Fibroblast of skin of abdomen (primary cell): ENCODE measurements at places on chromosomes 2 and 18.
A peak's percentile ranks its signal among the peaks of the same experiment; 100 is the strongest.

GRCh38 chr2:128562471-128563347 is 244.0 kb upstream of the HS6ST1 start:
- DNase-seq, result peak; percentile 57

DNA sequence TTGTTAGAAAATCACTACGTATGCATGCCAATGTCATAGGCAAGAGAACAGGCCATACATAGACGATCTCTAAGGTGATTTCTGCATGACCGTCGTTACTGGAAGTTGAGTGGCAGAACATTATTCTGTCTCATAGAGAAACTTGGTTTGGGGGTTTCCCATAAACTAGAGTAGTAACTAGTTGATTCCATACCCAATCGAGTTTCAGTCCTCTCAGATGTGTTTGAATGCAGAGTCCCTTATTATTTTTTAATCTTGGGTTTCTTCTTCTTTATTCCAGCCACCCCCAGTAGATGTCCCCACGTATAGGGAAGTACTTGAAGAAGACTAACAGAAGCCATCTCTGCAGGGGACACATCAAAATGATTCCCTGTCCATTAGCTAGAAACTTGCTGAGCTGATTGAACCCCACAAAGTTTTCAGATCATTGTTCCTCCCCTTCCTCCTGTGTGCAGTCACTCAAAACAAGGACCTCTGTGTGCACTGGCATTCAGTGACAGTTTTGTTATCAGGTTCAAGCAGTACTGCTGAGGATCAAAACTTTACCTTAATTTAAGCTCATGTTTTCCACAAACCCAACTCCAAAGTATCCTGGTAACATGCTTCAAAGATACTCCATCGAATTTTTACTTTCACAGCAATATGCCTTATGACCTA is 68.4 kb upstream of the CDCA7 start:
- DNase-seq, result no peak

- no peak for DNase-seq
Observed at GRCh38 chr2:224915136-224915535, 127.1 kb downstream of the DOCK10 start.

DNA sequence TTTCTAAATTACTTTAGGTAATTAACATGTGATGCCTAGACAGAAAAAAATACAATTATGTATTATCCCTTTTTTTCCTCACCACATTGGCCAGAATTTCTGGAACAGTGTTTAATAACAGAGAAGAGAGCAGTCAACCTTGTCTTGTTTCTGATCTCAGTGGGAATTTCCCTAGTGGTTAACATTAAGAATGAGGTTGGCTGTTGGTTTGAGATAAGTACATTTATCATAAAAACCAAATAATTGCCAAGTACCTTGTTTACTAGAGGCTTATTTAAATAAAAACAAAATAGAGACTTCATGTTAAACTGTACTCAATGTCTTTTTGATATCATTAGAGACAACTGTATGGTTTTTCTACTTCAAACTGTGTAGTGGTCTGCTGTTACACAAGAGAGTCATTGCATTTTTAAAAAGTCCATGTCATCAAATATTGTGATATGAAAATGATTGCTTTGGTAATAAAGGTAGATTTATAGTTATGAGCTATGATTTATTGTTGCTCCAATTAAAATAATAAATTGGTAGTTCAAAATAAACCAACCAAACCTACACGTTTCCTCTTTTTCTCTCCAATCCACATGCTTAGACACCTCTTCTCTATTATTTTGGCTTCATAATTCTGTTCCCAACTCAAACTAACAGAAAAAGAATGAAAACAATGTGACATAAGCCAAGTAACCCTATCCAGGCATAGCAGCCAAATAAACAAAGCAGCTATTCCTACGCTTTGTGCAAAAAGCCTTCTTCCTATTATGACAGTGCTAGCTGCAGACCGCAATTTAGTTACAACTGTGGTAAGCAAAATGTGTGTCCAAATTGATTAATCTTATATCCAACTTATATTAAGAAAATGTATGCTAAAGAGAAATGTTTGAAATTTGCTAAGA is 20.9 kb upstream of the TANK start:
- no peak for DNase-seq

- DNase-seq, result peak; percentile 80
Observed at GRCh38 chr18:56245866-56246580, 392.4 kb downstream of the TXNL1 start.

DNA sequence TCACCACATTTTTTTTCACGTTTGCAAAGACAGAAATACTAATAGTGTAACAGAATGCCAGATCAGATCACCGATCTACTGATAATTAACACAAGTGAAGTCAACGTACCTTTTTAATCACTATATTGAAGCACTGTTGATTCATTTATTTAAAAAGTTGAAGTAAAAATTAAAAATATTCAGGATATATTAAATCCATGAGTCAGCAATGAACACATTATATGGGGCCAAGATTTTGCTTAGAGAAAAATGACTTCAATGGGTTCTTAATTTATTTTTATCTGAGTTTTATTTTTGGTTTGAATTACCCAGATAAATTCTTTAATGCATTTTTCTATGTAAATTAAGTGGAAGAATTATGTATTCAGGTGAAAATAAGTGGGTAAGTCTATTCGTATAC is 14.2 kb downstream of the SPHKAP start:
- no peak for DNase-seq

DNA sequence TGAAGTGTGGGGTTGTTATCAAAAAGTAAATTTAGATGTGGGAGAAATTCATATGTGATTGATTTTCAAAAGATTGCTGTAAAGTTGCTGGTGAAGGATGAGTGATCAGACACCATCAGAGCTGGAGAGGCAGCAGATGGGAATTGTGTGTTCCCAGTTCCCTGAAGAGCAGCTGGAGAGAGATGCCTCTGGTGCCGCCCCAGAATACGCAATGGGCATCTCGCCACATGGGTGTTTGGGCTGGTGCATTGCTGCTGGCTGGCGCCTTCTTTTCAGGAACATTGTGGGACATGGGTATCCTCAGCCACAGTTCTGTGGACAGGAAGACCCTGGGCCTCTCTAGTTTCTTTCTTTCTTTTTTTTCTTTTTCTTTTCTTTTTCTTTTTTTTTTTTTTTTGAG is 11.9 kb downstream of the ATG4B start:
- no peak for DNase-seq

GRCh38 chr2:232137356-232138147 is 176.0 kb downstream of the DIS3L2 start:
- no peak for DNase-seq

- peak; percentile 26 for DNase-seq
Observed at GRCh38 chr2:26325851-26326250, 20.1 kb upstream of the SELENOI start.

DNA sequence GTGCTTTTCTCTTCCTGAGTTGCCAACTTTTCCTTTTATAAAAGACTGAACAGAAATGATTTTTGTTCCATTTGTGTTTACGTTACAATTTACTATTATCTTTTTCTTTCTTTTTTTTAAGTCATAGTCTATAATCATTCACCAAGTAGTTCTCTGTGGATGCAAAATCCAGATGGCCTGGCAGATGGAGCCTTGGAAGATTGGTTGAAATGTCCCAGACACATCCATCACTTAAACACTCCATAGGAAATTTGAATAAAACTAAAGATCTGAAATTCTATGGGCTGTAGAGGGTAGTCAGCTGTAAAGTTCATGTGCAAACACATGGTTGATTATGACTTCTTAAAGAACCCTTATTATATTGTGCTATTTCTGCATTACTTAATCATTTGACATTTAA is 164.8 kb upstream of the DOCK10 start:
- DNase-seq, result no peak

- no peak for DNase-seq
Observed at GRCh38 chr2:15145046-15145817, 415.9 kb downstream of the NBAS start.

GRCh38 chr2:39256040-39256439 is 12.3 kb upstream of the CDKL4 start:
- no peak for DNase-seq

DNA sequence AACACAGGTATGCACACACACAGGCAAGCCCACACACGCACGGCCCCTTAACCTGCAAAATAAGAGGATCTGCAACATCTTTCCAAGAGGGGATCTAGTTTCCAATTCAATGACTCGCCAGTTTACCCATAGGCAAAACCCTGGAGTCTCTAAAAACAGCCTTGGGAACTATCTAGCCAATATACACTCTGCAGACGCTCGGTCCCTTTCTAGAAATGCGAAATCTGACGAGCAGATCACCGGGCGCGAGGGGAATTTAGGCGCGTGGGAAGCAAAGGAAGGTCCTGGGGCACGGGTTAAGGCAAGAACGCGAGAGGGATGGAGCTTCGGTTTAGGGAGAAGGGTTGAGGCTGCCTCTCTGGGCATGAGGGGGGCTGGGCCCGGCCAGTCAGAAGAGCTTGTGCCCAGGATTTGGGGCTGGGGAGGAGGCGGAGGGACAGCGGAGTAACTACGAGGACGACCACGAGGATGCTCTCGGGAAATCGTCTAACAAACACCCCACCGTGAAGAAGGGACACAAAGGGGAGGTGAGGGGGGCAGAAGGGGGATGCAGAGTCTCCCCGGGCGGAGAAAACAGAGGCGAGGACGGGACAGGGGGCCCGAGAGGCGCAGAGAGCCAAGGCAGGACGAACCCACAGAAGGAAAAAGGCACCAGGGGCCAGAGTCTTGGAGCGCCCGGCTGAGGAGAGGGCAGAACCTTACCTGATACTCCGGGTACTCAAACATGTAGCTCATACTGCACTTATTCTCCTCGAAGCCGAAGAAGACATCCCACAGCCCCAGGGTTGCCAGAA is 542 bp downstream of the PGAP1 start:
- DNase-seq, result peak; percentile 16

GRCh38 chr2:215881582-215881981 is 131.8 kb downstream of the MREG start:
- DNase-seq, result peak; percentile 56

DNA sequence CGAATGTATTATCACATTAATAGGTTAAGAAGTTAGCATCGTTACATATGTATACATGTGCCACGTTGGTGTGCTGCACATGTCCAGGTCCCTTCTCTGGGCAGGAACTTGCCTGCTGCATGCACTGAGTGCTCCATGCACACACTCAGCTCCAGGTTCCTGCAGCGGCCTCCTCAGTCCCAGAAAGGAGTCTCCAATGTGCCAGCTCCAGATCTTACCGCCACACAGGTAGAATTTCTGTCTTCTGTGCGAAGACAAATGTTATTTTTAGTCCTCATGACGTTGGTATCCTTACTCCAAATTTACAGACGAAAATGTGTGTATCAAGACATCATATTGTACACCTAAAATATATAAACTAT is 127.1 kb downstream of the GALR1 start:
- DNase-seq, result no peak

DNA sequence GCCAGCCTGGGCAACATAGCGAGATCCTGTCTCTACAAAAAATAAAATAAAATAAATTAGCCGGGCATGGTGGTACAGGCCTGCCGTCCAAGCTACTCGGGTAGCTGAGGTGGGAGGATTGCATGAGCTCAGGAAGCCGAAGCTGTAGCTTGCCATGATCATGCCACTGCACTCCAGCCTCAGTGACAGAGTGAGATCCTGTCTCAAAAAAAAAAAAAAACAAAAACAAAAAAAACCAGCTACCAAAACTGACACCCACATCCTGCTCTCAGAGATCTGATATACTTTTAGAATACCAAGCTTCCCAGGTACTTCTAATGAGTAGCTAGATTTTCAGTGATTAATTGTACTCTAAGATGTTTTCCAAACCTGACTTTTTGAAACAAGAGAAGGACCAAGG is 74.0 kb downstream of the TTC27 start:
- no peak for DNase-seq

GRCh38 chr2:101012706-101013181 is 10.7 kb downstream of the RPL31 start:
- peak; percentile 38 for DNase-seq

DNA sequence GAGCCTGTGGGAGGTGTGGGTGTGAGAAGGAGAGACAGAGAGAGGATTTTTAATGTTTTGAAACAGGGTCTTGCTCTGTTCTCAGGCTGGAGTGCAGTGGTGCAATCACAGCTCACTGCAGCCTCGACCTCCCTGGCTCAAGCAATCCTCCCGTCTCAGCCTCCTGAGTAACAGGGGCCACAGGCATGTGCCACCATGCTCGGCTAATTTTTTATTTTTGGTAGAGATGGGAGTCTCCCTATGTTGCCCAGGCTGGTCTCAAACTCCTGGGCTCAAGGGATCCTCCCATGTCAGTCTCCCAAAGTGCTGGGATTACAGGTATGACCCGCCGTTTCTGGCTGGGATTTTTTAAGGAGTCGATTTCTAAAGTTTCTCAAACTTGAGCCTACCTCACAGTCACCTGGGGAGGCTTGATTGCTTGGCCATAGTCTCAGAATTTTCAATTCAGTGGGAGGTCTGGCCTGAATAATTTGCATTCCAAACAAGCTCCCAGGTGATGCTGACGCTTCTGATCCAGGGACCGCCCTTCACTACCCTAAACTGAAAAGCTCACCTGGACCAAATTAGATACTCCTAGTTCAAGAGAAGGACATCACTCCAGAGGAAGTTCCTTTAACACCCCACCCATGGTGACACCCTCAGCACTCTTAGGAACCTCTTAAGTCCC is 70.8 kb upstream of the SLC1A4 start:
- no peak for DNase-seq

GRCh38 chr2:54106631-54107454 is 8.6 kb upstream of the ACYP2 start:
- peak; percentile 34 for DNase-seq

DNA sequence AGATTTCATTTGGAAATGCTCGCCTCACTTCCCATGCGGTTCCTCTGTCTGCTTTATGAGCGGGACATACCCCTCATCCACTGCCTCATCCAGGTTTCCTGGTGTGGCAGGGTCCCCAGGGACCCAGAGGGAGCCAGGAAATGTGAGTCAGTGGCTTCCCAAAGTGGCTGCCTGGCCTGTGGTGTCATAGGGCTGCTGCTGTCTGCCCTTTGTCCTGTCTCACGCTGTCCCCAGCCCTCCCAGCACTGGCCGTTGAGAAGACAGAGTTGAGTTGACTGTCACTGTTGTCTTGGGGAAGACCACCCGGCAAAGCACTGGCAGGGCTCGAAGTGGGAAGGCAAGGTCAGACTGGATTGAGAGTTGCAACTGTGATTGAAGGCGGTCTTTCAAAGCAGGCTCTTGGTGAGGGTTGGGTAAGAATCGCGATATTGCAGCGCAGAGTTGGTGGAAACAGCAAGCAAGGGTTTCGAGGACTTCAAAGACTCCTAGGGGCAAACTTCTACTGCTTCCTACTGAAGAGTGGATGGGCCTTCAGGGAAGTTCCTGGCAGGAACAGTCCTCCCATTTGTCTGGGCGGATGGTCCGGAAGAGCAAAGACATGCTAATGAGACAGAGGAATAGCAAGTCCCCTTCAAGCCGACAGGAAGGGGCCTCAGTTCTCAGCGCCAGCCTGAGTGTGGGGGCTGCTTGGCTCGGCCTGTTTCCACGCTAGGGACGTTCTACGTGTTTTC is 33.9 kb downstream of the RAB31 start:
- peak; percentile 55 for DNase-seq

GRCh38 chr2:119197126-119197405 is 26.6 kb upstream of the STEAP3 start:
- no peak for DNase-seq

DNA sequence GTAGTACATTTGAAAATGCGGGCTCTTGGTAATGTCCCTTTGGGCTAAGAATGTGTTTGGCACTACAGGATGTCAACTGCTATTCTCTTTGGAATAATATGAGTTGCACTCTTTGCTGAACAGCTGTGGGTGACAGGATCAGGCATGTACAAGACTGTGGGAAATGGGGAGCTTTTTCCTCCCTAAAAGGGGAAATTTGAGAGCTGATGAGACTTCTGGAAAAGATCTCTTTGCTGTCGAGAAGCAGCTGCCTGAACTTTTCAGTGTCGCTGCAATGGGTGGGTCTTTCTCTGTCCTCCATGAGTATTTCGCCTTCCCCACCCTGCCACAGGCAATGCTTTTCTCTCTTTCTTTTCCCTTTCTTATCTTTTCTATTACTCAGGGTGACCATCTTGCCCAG is 762.2 kb upstream of the GCFC2 start:
- no peak for DNase-seq
